ENCODE measurements at places on chromosomes 6 and 20. TPM values are rescaled to one million over a fixed set of nuclear protein-coding genes. Genes with fewer than 3 reads are reported as not detected.

- peak overlapping the region; percentile 22 for H3K4me3 ChIP-seq
- peak overlapping the region; percentile 72 for H3K27ac ChIP-seq
- H3K27me3 ChIP-seq = no peaks in the 10 kb centered on the region
Observed at GRCh38 chr20:1122388-1123315, 4.2 kb downstream of the PSMF1 start.

DNA sequence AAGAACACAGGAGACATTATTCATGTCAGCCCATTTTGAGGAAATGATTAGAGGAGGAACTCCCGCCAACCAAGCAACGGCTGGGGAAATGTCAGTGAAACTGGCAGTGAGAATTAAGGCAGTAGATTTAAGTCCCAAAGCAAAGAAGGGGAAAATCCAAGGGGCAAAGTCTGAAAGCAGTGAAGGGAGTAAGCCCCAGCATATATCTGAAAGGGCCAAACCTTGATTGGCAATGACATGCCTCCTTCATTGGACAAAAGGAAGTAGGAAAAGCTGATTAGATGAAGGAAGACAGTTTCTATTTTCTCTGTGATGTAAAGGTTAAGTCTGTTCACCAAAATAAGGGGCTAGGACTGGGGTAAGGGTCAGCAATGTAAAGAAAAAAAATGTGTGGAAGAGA, 190.3 kb downstream of the RNF144B start:
- no peak for DNase-seq
- no peaks in the 10 kb centered on the region for H3K36me3 ChIP-seq
- H3K27ac ChIP-seq = no peak overlapping the region
- H3K4me3 ChIP-seq = no peak overlapping the region
- no peaks in the 10 kb centered on the region for H3K4me1 ChIP-seq
- H3K27me3 ChIP-seq = no peaks in the 10 kb centered on the region

RIPPLY2 gene
- total RNA-seq = not detected

RSPH4A gene
- under 0.01 TPM for total RNA-seq

GRCh38 chr20:11522366-11522741, 395.3 kb upstream of the BTBD3 start:
- no peak for DNase-seq
- no peaks in the 10 kb centered on the region for H3K4me1 ChIP-seq
- H3K4me3 ChIP-seq = no peak overlapping the region
- H3K36me3 ChIP-seq = no peaks in the 10 kb centered on the region
- no peak overlapping the region for H3K27ac ChIP-seq

- H3K27ac ChIP-seq = no peak overlapping the region
- H3K4me1 ChIP-seq = no peaks in the 10 kb centered on the region
- H3K36me3 ChIP-seq = no peaks in the 10 kb centered on the region
- no peaks in the 10 kb centered on the region for H3K27me3 ChIP-seq
- no peak for DNase-seq
Observed at GRCh38 chr20:48419173-48419572, 408.6 kb downstream of the PREX1 start.

GRCh38 chr6:47114460-47114859, 72.3 kb upstream of the ADGRF1 start:
- H3K4me3 ChIP-seq = no peak overlapping the region
- H3K4me1 ChIP-seq = no peaks in the 10 kb centered on the region
- no peak overlapping the region for H3K27ac ChIP-seq
- no peaks in the 10 kb centered on the region for H3K36me3 ChIP-seq

SIRPG gene
- not detected for total RNA-seq

CRISP2 gene
- total RNA-seq = not detected

PRKN gene
- total RNA-seq = 0.28 TPM

GRCh38 chr6:50945789-50946188, 127.1 kb downstream of the TFAP2B start:
- H3K27ac ChIP-seq = no peak overlapping the region
- no peak overlapping the region for H3K4me3 ChIP-seq
- no peak for DNase-seq
- no peaks in the 10 kb centered on the region for H3K36me3 ChIP-seq

ADIG gene
- total RNA-seq = not detected

DNA sequence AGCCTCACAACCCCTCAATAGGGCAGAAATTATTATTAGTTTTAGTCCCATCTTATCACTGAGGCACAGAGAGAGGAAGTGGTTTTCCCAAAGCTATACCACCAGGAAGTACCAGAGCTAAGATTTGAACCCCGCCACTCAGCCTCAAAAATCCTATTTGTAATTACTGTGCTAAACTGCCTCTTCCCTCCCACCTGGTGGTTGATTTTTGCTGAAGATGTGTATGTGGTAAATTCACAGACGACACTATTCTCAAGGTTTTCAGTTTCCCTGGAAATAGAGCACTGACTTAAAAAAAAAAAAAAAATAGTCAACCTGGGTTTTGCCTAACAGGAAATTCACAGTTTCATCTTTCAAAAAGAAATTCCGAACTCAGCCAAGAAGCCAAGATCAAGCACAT, 57.9 kb downstream of the TSHZ2 start:
- H3K4me1 ChIP-seq = no peaks in the 10 kb centered on the region
- H3K27ac ChIP-seq = no peak overlapping the region
- H3K4me3 ChIP-seq = no peak overlapping the region
- no peaks in the 10 kb centered on the region for H3K27me3 ChIP-seq
- no peaks in the 10 kb centered on the region for H3K36me3 ChIP-seq
- DNase-seq = no peak

- H3K36me3 ChIP-seq = no peaks in the 10 kb centered on the region
- H3K27me3 ChIP-seq = no peaks in the 10 kb centered on the region
- H3K4me1 ChIP-seq = peaks cover 12% of the 10 kb centered on the region
- DNase-seq = no peak
Observed at GRCh38 chr20:51500311-51500710, 42.2 kb downstream of the NFATC2 start.

KCNK16 gene
- not detected for total RNA-seq

GRCh38 chr6:25556516-25556915, 95.5 kb upstream of the SCGN start:
- no peak overlapping the region for H3K4me3 ChIP-seq
- peak; percentile 74 for DNase-seq
- no peaks in the 10 kb centered on the region for H3K36me3 ChIP-seq

- H3K36me3 ChIP-seq = no peaks in the 10 kb centered on the region
- H3K4me1 ChIP-seq = no peaks in the 10 kb centered on the region
- no peak overlapping the region for H3K4me3 ChIP-seq
- DNase-seq = peak; percentile 14
Observed at GRCh38 chr6:12504325-12504966, 212.1 kb upstream of the PHACTR1 start.

GRCh38 chr20:19354950-19355349, 142.5 kb downstream of the SLC24A3 start:
- H3K4me3 ChIP-seq = no peak overlapping the region
- no peaks in the 10 kb centered on the region for H3K36me3 ChIP-seq
- no peak for DNase-seq
- no peaks in the 10 kb centered on the region for H3K27me3 ChIP-seq
- H3K4me1 ChIP-seq = no peaks in the 10 kb centered on the region

DNA sequence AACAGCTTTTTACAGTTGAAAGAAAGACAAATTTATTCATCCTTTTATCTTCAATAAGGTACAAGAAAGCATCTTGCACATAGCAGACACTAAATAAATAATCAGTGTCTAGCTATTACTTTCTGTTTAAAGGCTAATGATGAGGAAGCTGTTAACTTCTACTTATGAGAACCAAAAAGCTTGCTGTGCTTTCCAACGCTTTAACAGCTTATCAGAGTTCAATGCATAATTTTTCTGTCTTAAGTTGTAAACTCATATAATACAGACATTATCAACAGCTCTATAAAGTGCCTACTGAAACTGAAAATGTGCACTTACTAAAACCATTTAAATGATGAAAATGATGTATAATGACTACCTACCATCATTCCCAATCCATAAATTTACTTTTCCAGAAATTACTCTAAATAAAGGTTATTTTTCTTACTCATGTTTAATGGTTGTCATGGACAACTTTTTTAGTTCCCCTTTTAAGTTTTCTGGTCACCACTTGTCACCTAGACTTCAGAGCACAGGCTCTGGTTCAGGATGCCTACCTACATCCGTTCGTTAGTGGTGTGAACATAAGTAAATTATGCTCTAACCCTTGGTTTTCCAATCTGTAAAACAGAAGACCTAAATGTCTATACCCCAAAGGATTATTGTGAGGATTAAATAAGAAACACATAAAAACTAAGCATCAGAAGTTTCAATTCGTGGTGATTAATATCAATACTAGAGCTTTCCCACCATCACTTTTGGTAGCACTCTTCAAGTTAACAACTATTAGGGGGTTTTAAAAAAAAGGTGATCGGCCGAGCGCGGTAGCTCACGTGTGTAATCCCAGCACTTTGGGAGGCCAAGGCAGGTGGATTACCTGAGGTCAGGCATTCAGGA, 8.0 kb downstream of the PNISR start:
- H3K27ac ChIP-seq = no peak overlapping the region
- peaks cover 6% of the 10 kb centered on the region for H3K36me3 ChIP-seq
- H3K27me3 ChIP-seq = no peaks in the 10 kb centered on the region

DNA sequence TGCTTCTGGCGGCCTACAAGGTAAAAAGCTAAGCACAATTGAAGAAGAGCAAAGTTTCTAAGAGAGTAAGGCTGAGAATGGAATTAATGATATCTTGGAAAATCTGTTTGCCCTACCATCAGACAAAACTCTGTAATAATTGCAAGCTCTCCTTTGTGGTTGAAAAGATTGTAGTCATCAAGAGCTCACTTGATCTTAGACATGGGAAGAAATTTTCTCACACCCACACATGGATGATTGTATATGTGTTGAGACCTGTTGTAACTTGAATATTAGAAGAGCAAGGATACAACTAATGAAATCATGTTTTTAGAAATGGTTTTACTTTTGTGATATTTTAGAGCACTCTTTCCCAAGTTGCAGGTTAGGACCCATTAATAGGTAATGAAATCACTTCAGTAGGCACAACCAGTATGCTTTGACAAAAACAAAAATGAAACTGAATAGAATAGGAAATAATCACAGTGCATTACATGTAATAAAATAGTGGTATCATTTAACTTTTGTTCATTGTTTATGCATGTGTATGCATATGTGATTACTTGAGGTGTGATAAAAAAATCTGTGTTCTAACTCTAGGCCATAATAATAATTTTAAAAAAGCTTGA, 14.0 kb downstream of the DCBLD1 start:
- H3K4me1 ChIP-seq = peaks cover 29% of the 10 kb centered on the region
- peak; percentile 90 for DNase-seq
- H3K27me3 ChIP-seq = no peaks in the 10 kb centered on the region
- H3K4me3 ChIP-seq = no peak overlapping the region

RNF114 gene
- total RNA-seq = 49.7 TPM

DNA sequence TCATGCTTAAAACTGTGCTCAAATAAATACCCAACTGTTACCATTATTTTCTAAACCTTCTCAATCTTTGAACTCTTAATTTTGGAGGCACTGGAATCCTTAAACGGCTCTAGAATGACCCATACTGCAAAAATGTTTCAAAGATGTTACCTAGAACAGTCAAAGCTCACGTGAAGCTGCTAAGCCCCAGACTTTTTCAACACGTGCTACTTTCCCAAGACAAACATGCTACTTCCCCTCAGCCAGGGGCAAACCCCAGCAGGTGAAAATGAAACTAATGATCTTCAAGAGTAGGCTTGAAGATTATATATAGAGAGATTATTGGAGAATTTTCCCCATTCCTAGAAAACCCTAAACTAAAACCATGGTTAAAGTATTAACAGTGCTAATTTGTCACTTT, 28.1 kb downstream of the HUS1B start:
- no peak overlapping the region for H3K27ac ChIP-seq
- peaks cover 3% of the 10 kb centered on the region for H3K4me1 ChIP-seq
- DNase-seq = no peak
- H3K4me3 ChIP-seq = no peak overlapping the region
- no peaks in the 10 kb centered on the region for H3K27me3 ChIP-seq

DNA sequence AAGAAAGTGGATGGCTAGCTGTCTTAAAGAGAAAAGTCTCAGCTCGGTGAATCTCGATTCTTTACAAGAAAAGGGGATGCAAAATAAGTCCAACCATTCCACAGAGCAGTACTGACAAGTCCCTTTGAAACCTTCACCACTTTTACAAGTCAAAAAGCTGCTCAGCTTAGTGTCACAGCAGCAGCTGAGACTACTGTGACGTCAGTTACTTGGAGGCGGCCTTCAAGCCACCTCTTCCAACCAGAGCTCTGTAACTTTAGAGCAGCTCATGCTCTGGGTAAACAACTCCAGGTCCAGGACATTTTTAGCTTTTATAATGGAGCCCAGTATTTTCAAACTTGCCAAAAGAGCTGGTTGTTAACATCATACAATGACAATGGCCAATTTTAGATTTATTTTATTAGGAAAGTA, at the start of gene KIAA0408:
KIAA0408 (minus strand) TSS at position 159 of the 411 bp plus-strand sequence. CDS start 5,408 bp downstream, outside the sequence.
- no peak within 1 kb of the TSS for H3K27ac ChIP-seq
- H3K36me3 ChIP-seq = no peaks in the 10 kb centered on the region

- no peaks in the 10 kb centered on the region for H3K27me3 ChIP-seq
- H3K4me1 ChIP-seq = no peaks in the 10 kb centered on the region
- H3K27ac ChIP-seq = no peak overlapping the region
- no peak overlapping the region for H3K4me3 ChIP-seq
- no peak for DNase-seq
Observed at GRCh38 chr6:170072246-170072645, 218.6 kb downstream of the DLL1 start.

TGM2 gene
- total RNA-seq = 237 TPM

GNAS-AS1 gene
- total RNA-seq = 0.83 TPM

DNA sequence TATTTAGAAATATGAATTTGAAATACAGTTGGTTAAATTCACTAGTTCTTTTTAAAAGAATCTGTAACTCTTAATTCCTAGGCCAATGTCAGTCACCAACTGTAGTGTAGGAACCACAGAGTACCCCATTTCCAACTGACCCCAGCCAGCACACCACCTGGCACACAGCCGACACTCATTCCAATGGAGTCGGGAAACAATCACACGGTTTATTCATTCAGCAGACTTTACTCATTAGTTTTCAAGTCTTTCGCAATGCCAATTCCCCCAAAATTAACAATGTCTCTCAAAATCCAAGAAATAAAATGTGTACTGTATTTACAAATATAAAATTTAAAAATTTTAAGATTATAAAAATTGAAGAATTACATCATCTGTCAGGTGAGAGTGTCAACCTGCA, 13.5 kb downstream of the ARG1 start:
- H3K36me3 ChIP-seq = peaks cover 31% of the 10 kb centered on the region
- no peak overlapping the region for H3K4me3 ChIP-seq
- H3K27ac ChIP-seq = no peak overlapping the region
- H3K4me1 ChIP-seq = no peaks in the 10 kb centered on the region
